Nucleus accumbens (tissue), 56 donors: ENCODE measurements at places on chromosomes 4 and X.

DNA sequence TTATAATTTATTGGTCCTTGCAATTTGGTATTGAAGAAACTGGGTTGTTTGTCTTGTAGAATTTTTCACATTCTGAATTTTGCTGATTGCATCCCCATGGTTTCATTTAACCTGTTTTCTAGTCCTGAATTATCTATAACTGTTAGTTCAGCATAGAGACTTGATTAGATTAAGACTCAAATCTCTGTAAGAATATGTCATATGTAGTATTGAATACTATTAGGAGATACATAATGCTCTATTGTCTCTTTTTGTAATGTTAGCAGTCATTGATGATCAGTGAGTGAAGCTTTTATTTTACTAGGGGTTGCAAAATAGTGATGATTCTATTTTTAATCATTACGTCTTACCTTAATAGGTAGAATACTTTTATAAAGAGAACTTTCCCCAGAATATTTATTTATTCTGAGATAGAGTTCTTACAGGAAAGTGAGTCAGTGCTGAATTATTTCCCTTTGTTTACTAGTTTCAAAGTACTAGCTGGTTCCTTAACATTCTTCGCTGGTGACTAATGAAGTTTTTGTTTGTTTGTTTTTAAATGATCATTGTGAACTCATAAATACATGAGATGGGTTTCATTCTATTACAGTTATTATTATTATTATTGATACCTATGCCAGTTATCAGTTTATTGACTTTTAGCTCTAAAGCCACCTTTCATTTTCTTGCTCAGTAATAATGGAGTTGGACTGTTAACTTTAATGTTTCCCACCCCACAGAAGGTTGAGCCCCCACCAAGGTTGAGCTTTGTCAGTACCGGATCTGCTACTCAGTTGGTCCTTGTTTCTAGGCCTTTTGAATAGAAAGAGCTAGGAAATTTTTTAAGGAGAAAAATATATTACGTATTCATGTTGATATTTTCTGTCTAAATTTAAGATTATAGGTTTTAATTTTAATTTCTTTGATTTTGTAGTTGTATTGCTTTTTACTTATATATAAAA lies 102.3 kb downstream of the LARP1B start:
- DNase-seq, result no peak

DNA sequence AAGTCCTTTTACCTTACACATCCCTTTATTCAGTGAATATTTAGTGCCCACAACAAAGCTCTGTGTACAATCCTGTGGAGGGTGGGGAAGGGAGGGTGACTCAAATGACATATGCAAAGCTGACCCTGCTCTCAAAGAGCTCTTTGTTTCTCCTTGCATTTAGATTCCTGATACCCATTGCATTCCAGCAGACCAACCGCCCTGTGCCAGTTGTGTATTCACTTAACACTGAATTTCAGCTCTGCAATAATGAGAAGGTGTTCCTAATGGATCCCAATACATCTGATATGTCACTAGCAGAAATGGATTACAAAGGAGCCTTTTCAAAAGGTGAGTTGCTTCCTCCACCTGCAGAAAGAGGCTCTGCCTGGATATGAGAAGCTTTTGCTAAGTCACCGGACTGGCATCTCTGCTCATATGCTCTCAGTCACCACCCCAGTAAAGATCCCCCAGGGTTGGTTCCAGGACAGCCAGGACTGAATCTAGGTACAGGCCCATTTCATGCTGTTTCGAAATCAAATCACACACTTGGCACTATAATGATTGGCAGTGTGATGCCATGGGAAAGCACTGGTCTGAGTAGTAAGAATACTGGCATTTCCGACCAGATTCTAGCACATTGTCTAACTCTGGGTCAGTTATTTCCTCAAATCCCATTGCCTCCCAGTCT lies 17.1 kb upstream of the ANXA3 start:
- DNase-seq, result no peak

- DNase-seq, result no peak
Observed at GRCh38 chr4:101282076-101282844, 65.1 kb downstream of the PPP3CA start.

GRCh38 chrX:48854898-48855297 lies 19.5 kb upstream of the PCSK1N start:
- no peak for DNase-seq

- DNase-seq, result no peak
Observed at GRCh38 chr4:61152433-61152832, 47.7 kb upstream of the ADGRL3 start.

GRCh38 chr4:71270901-71271300 lies 67.9 kb upstream of the SLC4A4 start:
- DNase-seq, result no peak

- DNase-seq, result no peak
Observed at GRCh38 chr4:4443821-4444220, 56.9 kb downstream of the NSG1 start.
